ENCODE measurements at places on chromosomes 2 and 18. TPM values are rescaled to one million over a fixed set of nuclear protein-coding genes. Genes with fewer than 3 reads are reported as not detected.

Gene RHBDD1
- 9.1 TPM for total RNA-seq

Gene BMP10
- not detected for total RNA-seq

Gene ANKRD36C
- total RNA-seq = 2.7 TPM

Gene CAPN13
- 0.08 TPM for total RNA-seq

Gene SLC9A4
- total RNA-seq = not detected

Gene DLX1
- 4.3 TPM for total RNA-seq

Gene TUBB8B
- not detected for total RNA-seq
